ENCODE measurements at places on chromosomes 3 and 15.

GRCh38 chr15:51185213-51186159 is 90.8 kb upstream of the TNFAIP8L3 start:
- DNase-seq, result no peak

- no peak for DNase-seq
Observed at GRCh38 chr3:177899275-177900067, 636.8 kb upstream of the KCNMB2 start.

- no peak for DNase-seq
Observed at GRCh38 chr15:90095521-90095959, 6.7 kb downstream of the IDH2 start.

DNA sequence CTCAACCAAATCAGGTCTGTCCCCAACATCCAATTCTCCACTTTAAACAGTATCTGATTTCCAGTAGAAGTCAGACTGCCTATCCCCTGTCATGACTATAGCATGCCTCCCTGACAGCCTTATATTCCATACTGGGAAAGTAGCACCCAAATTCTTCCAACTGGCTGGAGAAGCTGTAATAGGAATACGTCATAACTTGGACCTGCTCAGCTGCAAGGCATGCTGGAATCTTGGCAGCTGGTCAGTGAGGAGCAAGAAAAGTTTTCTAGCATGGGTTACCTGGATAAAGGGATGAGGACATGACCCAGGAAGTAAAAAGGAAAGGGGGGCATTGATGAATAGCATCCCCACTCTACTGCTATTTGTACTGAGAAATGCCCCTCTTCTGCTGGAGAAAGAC is 8.9 kb downstream of the SEMA5B start:
- no peak for DNase-seq

DNA sequence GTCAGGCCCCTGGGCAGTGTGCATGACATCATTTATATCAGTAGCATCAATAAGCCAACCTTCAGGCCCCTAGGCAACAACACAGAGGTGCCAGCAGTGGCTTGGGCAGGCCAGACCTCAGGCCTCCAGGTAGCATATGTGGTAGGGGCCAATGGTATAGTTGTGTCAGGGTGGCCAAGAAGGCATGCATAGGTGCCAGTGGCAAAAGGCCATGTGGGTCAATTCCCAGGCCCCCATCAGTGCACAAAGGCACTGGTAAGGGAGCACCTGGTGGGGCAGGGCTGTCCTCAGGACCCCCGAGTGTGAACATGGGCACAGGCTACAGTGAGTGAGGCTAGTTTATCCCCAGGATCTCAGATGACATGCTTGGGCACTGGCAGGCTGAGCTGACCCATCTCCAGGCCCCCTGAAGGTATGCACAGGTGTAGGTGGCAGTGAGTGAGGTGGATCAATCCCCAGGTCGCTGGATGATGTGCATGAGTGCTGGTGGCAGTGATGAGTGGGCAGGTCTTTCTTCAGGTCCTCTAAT is 244.1 kb upstream of the ZNF385D start:
- no peak for DNase-seq

DNA sequence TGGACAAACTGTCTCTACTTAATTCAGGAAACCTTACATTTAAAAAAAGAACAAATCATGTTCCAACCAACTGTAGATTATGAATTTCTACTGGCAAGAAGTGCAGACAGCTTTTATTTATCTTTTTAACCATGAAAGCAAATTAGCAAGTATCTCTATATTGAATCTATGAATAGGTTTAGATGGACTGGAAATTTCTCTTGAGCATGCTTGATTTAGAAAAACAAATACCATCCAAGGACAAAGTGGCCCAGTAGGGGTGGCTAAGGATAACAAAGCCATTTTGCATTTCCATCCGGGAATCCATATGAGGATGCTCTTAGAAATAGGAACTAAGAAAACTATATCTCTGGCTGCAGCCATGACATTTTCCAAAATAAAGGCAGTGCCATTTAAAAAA is 150.6 kb downstream of the KCNMB2 start:
- no peak for DNase-seq

GRCh38 chr15:57364282-57365007 is 11.9 kb upstream of the CGNL1 start:
- peak; percentile 34 for DNase-seq

DNA sequence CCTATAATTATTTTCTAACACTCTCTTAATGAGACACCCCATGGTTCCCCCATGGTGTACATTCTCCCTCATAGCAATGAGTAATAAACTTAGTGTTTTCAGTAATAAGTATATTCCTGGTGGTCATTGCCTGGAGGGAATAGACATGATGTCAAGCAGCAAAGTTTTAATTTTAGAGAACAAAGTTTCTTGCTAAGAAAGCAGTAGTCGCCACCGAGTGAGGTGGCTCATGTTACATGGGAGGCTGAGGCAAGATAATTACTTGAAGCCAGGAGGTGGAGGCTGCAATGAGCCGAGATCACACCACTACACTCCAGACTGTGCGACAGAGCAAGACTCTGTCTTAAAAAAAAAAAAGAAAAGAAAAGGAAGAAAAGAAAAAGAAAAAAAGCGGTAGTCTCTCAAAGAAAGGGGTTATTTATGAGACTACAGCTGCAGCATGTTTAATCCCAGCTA is 2.4 kb upstream of the ELP6 start:
- DNase-seq, result peak; percentile 13

GRCh38 chr15:101372149-101372577 is 77.1 kb upstream of the SNRPA1 start:
- DNase-seq, result peak; percentile 36

DNA sequence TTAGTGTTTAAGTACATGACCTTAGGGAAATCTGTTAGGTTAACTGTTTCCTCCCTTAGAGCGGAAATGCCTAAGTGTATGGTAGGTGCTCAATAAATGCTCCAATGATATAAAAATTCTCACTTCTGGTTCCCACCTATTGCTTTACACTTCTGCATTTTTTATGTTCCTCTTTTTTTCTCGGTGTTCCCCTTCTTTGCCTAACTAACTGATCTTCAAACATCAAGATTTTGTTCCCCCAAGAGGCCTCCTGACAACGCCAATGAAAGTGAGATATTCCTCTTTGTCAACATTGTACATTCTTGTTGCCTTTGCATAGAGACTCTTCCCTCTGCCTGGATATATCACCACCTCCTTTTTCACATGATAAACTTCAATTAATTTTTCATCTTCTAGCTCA is 17.4 kb downstream of the SLC35A5 start:
- DNase-seq, result no peak

DNA sequence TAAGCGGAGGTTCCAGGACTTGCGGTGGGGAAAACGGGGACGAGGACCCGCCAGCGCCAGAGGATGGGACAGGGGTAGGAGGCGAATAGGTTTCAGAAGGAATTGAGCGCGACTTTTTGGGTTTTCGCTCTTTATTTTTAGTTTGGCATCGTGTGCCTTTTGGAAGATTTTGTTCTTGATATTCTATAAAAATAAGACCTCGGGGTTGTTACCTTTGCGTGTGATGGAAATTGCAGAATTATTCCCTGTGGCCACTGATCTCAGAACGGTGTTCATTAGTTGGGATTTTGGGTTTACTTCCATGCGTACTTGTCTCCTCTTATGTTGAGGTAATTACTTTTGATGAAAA is 453 bp upstream of the CCDC14 start:
- DNase-seq, result no peak

DNA sequence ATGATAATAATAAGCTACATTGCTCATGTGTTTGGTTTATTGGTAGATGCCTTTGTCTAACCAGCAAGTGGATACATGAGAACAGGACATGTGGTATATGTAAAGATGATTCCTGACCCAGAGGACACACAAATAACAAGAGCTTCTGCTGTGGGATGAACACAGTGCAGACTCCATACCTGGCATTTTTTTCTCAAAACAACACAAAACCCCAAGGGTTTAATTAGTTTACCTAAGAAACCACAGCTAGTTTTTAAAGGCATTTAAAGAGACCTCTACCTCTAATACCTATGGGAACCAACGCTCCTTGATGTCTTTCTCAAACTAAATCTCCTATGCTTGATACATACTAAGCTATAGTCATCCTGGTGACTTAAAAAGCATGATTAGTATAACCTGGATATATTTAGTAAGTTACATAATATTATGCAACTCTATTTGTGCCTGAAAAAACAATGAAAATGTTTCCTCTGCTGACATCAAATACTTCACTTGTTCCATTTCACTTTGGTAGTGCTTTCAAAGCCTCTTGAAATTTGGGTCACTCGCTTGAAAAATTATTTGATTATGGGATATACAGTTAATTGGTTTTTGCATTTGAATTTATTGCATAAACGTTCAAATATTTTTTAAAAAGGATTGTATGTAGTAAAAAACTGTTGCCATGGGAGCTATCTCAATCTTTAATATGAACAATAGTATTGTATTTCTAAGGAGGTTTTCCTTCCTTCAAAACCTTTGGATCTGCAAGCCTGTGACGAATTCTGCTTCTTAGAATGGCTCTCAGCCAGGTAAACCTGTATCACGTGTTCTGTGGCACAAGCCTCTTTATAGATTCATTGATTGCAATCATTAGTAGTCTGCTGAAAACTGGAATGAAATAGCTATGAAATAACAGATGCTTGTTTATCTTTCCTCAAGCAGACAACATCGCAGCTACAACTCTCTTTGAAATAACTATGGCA is 233.0 kb upstream of the KCNMB2 start:
- peak; percentile 19 for DNase-seq

- no peak for DNase-seq
Observed at GRCh38 chr3:128351546-128351945, 115.1 kb downstream of the DNAJB8 start.

GRCh38 chr3:46860017-46860809 is 3.0 kb downstream of the MYL3 start:
- DNase-seq, result no peak

GRCh38 chr3:189871418-189871817 is 240.2 kb downstream of the TP63 start:
- no peak for DNase-seq

DNA sequence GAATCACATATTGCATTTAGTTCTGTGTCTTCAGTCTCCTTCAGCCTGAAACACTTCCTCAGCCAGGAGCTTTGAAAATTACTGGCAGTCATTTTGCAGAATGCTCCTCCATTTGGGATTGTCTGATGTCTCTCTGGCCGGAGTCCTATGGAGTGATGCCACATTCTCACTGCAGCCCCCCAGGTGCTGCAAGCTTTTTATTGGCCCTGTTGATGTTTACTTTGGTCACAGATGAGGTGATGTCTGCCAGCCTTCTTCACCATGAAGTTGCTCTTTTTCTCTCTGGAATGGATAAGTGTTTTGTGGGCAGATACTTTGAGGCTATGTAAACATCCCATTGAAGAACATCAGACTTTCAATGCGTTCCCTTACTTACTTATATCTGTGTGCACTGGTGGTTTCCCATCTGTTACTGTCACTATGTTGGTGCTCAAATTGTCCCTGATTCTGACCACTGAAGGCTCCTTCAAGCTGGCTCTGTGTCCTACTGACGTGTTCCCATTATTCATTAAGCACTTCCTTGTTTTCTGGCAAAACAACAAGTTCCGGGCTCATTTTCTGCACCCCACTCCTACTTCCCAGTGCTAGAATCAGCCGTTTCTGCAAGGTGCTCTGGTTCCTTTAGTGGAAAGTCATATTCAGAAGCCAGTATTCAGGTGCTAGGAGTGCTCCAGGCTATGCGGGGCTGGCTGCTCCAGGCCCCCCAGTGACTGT is 1.4 kb upstream of the CLEC3B start:
- no peak for DNase-seq

- no peak for DNase-seq
Observed at GRCh38 chr3:24828551-24828950, 333.9 kb upstream of the THRB start.

- no peak for DNase-seq
Observed at GRCh38 chr3:52423173-52423572, 21.7 kb downstream of the SEMA3G start.

DNA sequence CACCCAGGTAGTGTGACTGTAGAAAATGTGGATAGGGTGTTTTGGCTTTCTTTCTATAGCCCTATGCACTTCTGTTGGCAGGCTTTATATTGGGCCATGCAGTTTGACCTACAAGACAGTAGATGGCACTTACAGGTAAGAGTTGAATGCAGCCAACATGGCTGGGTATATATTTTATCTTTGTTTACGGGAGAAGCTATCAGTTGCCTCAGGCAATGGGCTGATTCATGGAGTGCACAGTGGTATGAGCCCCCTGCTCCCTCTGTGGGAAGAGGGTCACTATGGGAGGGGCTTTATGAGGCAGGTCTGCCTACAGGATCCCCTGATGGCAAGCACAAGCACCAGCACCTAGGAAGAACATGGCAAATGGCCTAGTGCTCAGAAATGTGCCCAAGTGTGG is 301.2 kb upstream of the CDIN1 start:
- DNase-seq, result peak; percentile 52

GRCh38 chr3:149536429-149536828 is 61.9 kb downstream of the TM4SF4 start:
- peak; percentile 38 for DNase-seq

DNA sequence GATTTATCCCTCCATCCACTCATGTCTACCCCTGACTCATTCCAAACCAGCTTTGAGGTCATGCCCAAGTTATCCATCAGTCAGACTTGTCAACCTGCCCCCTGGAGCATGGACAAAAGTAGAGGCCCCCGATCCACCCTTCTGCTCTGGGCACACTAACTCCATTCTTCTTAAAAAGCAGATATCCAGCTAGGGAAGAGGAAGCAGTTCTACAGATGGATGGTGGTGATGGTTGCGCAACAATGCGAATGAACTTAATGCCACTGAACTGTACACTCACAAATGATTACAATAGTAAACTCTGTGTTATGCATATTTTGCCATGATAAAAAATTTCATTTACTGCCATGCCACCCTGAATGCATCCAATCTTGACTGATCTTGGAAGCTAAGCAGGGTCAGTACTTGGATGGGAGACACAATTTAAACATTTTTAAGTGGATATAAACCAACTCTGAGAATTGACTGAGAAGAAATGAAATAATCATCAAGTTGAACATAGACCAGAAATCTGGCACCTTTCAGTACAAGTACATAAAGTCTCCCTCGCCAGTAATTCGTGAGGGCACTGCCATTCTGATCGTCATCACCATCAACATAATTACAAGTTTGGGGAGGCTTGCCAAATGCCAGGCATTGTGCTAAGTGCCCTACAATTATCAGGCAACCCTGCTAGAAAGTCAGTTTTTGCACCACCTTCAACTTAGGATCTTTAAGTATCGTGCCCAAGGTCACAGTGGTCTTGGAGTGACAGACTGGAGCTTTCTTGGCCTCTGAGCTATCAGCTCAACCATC is 124.8 kb downstream of the ATP10A start:
- peak; percentile 43 for DNase-seq

GRCh38 chr15:78714890-78715289 is 73.9 kb upstream of the CHRNB4 start:
- DNase-seq, result peak; percentile 18

Data from EH (cell line).